ENCODE measurements at places on chromosomes 5 and 9. TPM values are rescaled to one million over a fixed set of nuclear protein-coding genes. Genes with fewer than 3 reads are reported as not detected.

ZCCHC7 gene
- 17.6 TPM for total RNA-seq

SHB gene
- total RNA-seq: 31.8 TPM

CDH12 gene
- 31.6 TPM for total RNA-seq

SPRY4 gene
- 65.7 TPM for total RNA-seq

CNTFR gene
- not detected for total RNA-seq

BHMT2 gene
- not detected for total RNA-seq

PTPRD gene
- 8.1 TPM for total RNA-seq

PCDHGA6 gene
- total RNA-seq: 1.5 TPM

TLE1 gene
- total RNA-seq: 33.8 TPM

ATP10B gene
- 2.4 TPM for total RNA-seq

PCSK1 gene
- total RNA-seq: 9.8 TPM

IRX4 gene
- total RNA-seq: 0.53 TPM

TOMM5 gene
- 449 TPM for total RNA-seq

RAI14 gene
- 27.1 TPM for total RNA-seq

ROR2 gene
- total RNA-seq: not detected

SPAG8 gene
- 1.2 TPM for total RNA-seq

ARSI gene
- total RNA-seq: 0.26 TPM

FLT4 gene
- 0.03 TPM for total RNA-seq

MAP1B gene
- total RNA-seq: 21.7 TPM

IFNE gene
- total RNA-seq: 0.29 TPM

AGXT2 gene
- total RNA-seq: not detected

CD180 gene
- total RNA-seq: not detected

GOLM1 gene
- total RNA-seq: 59.1 TPM

All from A375 (cell line).